CD4-positive, alpha-beta T cell treated with Interferon gamma for 1 hour (primary cell): ENCODE measurements at places on chromosomes 2 and 18.
A peak's percentile ranks its signal among the peaks of the same experiment; 100 is the strongest.

DNA sequence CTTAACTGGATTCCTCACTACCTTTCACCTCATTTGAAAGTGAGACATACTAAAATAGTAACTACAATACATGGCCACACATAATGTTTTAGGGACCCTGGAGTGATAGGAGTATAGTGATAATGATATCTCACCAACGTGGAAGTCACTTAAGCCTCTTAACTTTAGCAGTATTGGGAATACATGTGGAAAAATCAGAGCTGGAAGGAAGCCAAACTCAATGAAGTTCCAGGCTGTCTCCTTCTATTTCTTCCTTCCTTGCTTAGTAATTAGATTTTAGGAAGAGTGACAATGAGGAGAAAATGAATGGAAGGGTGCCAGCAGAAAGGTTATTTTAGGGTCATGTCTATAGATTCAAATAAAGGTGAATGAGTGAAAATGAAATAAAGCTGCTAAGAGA, 387.3 kb downstream of the PLCL1 start:
- no peak for DNase-seq

DNA sequence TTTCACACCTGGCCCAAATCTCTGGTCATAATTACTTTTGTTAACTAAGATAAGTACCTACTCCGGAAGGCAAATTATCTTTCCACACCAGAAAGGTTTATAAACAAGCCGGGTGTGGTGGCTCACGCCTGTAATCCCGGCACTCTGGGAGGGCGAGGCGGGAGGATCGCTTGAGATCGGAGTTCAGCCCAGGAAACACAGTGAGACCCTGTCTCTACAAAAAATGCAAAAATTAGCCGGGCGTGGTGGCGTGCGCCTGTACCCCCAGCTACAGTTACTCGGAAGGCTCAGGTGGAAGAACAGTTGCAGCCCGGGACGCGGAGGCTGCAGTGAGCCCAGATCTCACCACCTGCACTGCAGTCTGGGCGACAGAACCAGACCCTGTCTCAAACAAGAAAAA, 2.1 kb downstream of the PUM2 start:
- no peak for DNase-seq

DNA sequence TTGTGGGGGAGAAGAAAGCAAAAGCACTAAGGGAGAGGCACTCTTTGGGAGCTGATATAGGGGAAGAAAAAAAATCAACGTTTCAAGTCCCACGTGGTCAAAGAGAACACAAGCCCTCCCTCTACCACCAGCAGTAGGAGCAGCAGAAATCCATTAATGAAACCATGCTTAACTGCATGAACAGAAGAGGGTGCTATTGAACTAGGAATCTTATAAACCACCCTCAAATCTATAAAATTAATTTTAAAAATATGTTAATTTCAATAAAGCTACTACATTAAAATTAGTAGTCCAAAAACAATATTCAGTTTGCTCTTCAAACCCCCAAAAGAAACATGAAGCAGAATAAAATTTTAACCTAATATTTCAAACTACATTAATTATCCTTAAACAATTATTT, 147.8 kb downstream of the TMEM18 start:
- DNase-seq = no peak

DNA sequence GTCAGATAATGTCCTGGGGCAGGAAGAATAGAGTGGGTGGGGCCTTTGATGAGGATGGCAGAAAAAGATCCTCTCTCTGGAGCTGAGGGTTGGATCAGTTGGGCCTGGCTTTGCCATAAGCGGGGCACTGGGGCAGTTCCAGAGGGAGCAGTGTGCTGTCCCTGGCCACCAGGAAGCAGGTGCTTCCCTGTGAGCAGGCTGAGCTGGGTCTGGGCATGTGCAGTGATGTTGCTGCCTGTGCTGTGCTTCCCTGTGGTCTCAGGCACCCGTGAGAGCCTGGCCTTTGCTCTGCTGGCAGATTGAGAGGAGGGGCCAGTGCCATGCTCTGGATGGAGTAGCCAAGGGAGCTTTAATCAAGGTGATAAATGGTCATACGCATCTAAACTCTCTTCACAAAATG, 14.6 kb upstream of the NPPC start:
- no peak for DNase-seq

DNA sequence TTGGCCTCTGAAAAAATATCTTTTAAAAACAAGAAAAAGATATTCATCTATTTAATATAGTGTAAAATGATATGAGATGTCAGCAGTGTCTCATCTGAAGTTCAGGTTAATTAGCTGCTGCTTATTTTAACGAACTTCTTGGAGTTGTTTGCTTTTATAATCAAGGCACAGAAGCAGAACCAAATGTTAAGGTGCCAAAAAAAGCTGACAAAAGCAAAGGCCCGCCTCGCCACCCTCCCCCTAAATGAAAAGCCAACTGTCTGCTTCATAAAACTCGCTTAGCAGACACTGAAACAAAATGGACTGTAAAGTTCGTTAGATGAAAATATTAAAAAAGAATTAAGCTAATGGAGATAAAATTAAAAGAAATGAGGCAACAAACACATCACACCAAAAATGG, 562.6 kb downstream of the ZEB2 start:
- DNase-seq = no peak

- DNase-seq = no peak
Observed at GRCh38 chr18:23712445-23712844, 23.2 kb downstream of the LAMA3 start.

- peak; percentile 35 for DNase-seq
Observed at GRCh38 chr2:112006076-112006410, 49.0 kb upstream of the TMEM87B start.

- DNase-seq = no peak
Observed at GRCh38 chr2:69074918-69075317, 61.9 kb downstream of the ANTXR1 start.

DNA sequence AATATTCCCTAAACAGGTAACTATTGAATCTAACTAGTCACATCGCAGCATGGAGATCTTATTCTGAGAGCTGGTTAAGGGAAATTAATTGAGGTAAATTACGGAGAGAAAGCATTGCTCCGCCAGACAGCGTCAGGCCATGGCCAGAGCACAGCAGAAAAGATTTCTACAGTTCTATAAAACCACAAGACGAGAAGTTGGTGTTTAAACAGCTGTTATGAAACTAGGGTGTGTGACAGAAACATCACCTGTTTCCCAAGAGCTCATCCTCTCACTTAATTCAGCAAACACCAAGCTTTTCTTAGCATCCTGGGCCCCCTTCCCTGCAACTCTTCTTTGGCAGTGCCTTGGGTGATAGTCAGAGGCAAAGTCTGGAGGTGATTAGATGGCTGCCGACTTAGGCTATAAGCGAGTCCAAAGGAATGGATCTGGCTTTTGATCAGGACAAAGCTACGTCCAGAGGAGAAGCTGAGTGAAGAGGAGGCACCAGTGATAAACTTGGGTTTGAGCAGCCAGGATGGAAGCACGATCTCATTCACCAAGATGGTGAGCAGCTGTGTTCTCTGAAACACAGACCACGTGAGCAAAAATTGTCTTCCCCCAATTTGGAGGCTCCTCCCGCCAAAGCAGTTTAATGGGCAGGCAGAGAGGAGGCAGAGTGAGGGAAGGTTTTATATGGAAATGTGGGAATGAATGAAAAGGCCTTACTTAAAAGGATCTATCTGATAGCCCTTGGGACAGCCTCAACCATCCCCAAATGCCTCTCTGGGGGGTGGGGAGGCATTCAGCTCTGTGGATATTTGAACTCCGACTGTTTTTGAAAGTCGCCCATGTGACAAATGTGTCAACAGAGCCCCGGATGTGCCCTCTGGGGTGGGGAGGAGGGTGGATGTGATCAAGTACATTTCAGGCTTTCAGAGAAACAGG, 57.8 kb downstream of the PKDCC start:
- peak; percentile 85 for DNase-seq

GRCh38 chr18:13254971-13255927, 36.7 kb downstream of the LDLRAD4 start:
- no peak for DNase-seq

GRCh38 chr18:13377496-13377895, 158.9 kb downstream of the LDLRAD4 start:
- peak; percentile 39 for DNase-seq

DNA sequence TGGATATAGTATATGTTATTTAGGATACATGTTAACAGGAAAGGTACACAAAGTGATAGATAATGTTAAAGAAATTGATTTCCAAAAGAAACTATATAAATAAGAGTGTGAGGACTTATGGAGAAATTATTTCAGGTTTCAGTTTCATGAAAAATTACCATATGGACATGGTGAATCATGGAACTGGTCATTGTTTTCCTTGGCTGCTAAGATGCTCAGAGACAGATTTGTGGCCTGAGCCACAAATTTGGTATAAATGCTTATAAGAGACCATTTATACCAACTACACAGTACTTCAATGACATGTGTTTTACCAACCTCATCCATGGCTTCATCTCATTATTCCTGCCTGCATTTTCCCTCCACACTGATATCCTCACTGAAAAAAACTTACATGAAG, 188.1 kb downstream of the FMNL2 start:
- DNase-seq = no peak

DNA sequence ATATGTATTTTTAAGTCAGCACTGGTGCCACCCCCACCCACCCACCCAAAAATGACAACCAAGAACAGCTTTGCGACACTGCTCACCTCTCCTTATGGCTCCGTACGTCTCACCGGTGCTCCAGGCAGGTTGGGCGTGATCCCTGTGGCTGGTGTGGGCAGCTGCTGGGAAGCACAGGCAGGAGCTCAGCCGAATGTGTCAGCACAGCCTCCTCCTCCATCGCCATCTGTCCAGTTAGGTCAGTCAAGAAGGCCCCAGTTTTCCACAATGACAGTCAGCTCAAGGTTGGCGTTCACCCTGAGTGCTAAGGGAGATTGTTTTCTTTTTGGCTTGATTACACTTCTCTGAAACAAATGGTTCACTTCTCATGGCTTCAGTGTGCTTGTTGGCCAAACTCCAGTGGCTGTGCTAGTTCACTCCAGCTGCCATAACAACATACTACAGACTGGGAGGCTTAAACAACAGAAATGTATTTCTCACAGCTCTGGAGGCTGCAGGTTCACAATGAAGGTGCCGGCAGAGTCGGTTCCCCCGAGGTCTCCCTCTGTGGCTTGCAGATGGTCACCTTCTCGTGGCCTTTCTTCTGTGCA, 30.2 kb downstream of the AMER3 start:
- DNase-seq = no peak

DNA sequence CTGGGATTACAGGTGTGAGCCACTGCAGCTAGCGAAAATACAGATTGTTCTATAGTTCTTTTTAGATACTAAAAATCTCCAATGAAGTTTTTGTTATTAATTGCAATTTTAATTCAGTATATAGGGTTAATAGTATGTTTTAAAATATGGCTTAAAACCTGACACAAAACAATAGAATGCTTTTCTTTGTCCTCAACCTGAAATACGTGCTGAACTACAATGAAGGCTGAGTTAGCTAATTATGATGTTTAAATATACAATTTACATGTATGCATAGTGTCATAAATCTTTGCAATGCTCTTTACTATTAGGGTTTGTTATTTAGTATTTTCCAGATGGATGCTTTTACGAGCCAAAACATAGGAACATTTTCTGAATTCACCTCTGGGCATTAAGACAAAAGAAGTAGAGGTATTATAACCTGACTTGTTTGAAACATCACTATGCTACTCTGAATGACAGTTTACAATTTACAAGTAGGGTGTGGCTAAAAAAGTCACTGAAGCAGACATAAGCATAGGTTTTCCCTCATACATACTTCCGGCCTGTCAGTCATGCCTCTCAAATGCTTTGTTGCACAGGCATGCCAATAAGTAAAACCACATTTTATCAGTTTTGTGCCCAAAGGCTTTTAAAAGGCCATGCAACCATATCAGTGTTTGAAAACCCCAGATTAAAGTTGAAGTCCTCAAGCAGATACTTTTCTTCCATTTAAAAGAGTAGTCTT, 168.3 kb downstream of the OTX1 start:
- no peak for DNase-seq

GRCh38 chr2:122368576-122369243, 613.3 kb downstream of the TSN start:
- DNase-seq = no peak

GRCh38 chr2:234827096-234827860, 124.5 kb upstream of the SH3BP4 start:
- DNase-seq = no peak

DNA sequence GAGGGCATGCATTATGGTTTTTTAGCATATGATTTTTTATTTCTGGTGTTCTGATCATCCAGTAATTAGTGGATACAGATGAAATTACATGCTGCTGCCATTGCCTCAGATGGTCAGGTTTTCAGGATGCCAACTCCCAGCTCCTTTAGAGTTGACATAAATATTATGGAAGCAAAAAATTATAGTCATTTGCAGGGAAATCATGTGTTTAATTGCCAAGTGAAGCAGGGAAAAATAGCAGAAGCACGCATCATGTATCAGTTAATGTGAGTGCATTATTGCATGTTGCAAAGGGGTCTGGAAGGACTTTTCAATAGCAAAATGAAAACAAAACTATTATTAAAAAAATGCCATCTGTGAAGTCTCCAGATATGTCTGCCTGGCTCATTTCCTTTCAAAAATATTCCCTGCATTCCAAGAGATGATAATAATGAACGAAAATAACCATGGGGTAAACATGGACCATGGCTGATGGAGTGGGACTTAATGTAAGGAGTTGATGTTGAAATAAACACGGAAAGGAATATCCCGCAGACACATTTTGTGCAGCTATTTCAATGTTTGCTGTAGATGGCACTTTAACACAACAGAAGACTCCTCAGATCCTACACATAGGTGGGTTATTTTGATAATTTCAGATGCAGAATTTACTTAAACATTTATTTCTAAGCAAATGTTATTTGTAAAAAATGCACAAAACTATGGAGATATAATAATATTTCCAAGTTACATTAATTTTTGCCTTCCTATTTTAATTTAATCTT, 87.7 kb upstream of the DYNAP start:
- DNase-seq = no peak

DNA sequence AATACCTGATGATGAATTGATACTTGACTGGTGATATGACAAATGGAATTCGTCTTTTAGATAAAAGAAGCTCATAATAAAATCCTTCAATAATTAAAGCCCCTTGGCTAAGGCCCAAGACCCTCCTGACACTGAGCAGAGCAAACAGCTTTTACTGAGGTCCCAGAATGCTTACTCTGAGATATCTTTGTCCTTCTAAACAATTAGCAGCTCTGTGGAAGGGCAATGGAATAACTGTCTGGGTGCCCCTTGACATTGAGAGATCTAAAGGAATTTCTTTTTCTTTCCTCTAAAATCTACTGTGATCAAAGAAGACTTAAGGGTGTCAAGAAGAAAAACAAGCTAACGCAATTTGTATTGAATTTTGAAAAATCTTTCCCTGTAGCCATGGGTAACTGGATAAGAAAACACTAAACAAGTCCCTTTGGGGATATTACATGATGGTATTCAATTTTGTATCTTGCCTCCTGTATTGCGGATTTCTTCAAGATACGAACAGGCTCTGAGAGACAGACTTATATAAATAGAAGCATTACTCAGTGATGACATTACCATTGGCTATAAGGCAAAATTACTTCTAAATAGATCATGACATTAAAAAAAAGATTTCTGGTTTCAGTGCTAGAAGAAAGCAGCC, 128.8 kb downstream of the MREG start:
- no peak for DNase-seq

- no peak for DNase-seq
Observed at GRCh38 chr2:147172493-147173188, 672.2 kb upstream of the ACVR2A start.

GRCh38 chr2:224591220-224591619, 6.1 kb upstream of the CUL3 start:
- no peak for DNase-seq
